Fibroblast of skin of scalp (primary cell): ENCODE measurements at places on chromosomes 16 and 17.

- DNase-seq: no peak
Observed at GRCh38 chr16:86297866-86298757, 212.2 kb upstream of the FOXF1 start.

DNA sequence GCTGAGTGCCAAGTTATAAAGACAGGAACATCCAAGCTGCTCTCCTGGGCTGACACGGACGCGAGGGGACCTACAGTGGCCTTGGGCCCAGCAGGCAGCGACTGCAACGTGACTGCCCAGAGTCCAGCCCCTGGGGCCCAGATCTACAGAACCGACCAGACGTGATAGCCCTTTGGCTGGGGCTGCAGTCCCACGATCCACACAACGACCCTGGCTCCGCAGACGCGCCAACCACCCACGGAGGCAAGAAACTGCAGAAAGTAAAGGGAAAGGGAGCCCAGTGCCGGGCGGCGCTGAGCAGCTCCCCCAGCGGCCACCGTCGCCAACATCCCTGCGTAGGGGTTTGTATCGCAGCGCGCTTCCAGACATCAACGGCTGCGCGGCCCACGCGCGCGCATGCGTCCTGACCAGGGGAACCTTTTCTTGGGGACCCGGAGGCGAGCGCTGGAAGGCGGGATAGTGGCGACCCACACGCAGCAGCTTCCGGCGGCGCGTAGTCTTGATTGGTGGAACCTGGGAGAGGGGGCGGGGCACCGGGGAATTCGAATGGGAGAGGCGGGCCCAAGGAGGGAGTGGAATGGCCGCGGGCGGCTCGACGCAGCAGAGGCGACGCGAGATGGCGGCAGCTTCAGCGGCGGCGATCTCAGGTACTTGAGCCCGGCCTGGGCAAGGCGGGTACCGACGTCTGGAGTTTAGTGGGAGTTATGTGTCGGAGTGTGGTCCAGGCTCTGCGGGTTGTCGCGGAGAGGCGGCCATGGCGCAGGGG, at the start of gene KIF22:
KIF22 (plus strand) TSS at position 569 of the 766 bp plus-strand sequence; CDS start at position 578, 9 bp downstream.
- DNase-seq: peak; percentile 99

GRCh38 chr17:57603546-57603945, 141.6 kb downstream of the CCDC182 start:
- DNase-seq: no peak

DNA sequence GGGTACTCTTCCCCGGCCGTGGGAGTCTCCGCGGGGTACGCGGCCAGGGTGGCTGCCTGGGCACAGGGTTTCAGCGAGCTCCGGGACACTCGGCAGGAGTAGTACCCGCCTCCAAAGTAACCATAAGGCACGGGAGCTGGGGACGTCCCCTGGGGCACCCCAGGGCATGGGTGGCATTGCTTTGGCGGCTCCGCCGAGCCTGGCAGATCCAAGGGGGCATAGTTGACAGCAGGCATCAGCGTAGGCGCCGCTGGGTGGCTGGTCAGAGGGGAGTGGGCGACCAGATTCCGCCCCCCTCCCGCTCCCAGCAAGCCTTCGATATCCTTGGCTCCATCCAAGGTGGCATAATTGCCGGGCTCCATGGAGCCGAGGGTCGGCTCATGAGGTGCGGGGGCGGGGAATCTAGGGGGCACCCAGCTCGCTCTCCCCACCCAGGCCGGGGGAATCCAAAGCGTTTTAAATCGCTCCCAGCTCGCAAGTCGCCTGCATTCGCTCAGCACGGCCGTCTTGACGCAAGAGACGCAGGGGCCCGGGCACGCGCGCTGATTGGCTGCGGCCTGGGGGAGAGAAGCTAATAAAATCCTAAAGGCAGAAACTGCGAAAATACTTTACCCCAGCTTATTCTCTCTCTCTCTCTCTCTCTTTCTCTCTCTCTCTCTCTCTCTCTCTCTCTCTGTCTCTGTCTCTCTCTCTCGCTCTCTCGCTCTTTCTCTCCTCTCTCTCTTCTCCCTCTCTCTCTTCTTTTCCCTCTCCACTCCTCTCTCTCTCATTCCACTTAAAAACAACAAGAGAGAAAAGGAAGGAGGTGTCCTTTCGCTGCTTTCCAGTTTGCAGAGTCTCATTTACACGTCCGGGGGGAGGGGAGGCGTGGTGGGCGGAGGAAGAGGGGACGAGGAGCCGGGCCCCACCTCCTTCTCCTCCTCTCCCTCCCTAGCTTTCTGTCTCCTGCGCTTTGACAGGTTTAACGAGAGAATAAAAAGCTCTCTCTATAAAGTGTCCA, at the start of gene HOXB13:
HOXB13 (minus strand) TSS at position 519 of the 1,000 bp plus-strand sequence; CDS start at position 362, 157 bp downstream.
- peak; percentile 73 for DNase-seq

GRCh38 chr16:25896411-25896810, 204.7 kb downstream of the HS3ST4 start:
- DNase-seq: no peak

DNA sequence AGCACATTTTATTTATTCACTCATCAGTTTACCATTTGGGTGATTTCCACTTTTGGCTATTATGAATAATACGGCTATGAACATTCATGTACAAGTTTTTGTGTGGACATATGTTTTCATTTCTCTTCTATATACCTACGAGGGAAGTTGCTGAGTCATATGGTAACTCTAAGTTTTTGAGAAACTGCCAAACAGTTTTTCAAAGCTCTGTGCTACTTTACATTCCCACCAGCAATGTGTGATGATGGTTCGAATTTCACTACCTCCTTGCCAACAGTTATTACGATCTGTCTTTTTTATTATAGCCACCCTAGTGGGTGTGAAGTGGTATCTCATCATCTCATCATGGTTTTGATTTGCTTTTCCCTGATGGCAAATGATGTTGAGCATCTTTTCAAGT, 63.7 kb upstream of the MRTFB start:
- DNase-seq: peak; percentile 92

DNA sequence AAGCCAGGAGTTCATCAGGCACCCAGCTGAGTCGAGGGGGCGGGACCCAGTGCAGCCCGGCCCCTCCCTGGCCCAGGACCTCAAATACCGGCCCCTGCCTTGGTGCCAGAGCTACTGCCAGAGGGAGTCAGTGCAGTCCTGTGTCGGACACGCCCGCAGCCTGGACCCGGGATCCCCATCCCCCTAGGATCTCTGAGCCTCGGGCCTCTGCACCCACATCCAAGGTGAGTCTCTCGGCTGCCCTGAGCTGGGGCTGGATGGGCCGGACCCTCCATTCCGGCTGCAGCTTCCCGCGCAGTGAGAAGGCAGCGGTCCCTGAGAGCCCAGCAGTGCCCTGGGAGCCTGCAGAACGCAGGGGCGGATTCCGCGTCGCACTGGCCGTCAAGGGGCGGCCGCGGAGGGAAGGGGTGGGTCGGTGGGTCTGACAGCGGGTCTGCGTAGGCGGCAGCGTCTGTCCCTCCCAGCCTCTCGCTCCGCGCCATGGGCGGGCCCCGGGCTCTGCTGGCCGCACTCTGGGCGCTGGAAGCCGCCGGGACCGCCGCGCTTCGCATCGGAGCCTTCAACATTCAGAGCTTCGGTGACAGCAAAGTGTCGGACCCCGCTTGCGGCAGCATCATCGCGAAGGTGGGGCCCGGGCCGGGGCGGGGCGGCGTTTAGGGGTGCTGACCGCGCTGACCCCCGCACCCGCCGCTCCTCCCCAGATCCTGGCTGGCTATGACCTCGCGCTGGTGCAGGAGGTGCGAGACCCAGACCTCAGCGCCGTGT, at the start of gene DNASE1L2:
DNASE1L2 (plus strand) TSS at position 108 of the 765 bp plus-strand sequence; CDS start at position 481, 373 bp downstream.
- peak; percentile 29 for DNase-seq
